Upper lobe of right lung (tissue), 1 donor: ENCODE measurements at places on chromosomes 16 and 17. TPM values are rescaled to one million over a fixed set of nuclear protein-coding genes. Genes with fewer than 3 reads are reported as not detected.

GRCh38 chr16:20871258-20871657, 28.9 kb downstream of the DCUN1D3 start:
- H3K4me3 ChIP-seq: no peak overlapping the region
- peak overlapping the region; percentile 51 for H3K27ac ChIP-seq
- no peak for DNase-seq
- no peaks in the 10 kb centered on the region for H3K36me3 ChIP-seq

DNA sequence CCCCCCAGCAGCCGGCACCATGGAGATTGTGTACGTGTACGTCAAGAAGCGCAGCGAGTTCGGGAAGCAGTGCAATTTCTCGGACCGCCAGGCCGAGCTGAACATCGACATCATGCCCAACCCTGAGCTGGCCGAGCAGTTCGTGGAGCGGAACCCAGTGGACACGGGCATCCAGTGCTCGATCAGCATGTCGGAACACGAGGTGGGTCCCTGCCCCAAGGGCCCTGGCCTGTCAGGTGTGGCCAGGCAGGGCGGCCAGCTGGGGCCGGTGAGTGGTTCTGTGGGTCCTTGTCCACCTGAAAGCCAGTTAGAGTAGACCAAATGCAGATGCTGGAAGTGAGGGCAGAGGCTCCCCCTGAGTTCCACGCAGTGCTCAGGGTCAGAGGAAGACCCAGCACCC, 7.8 kb downstream of the DNAI2 start:
- DNase-seq: no peak
- H3K27ac ChIP-seq: no peak overlapping the region
- no peak overlapping the region for H3K4me3 ChIP-seq

DNA sequence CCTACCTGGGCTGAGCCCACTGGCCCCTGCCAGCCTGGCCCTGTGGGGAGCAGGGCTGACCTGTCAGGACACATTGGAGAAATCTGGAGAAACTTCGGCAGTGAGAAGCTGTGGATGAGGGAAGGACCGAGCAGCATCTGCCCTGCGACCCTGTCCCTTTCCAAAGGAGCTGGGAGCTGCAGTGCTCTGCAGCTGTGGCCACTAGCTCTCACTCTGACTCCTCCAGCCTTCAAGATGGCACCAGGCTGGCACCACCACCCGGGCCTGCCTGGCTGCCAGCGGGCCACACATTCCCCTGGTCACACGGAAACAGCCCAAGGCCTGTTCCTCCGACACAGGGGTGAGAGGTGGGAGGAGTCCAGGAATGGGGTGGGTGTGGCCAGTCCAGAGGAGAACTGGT, 30.1 kb downstream of the CD300LG start:
- H3K27ac ChIP-seq: no peak overlapping the region
- no peak overlapping the region for H3K4me3 ChIP-seq

DNA sequence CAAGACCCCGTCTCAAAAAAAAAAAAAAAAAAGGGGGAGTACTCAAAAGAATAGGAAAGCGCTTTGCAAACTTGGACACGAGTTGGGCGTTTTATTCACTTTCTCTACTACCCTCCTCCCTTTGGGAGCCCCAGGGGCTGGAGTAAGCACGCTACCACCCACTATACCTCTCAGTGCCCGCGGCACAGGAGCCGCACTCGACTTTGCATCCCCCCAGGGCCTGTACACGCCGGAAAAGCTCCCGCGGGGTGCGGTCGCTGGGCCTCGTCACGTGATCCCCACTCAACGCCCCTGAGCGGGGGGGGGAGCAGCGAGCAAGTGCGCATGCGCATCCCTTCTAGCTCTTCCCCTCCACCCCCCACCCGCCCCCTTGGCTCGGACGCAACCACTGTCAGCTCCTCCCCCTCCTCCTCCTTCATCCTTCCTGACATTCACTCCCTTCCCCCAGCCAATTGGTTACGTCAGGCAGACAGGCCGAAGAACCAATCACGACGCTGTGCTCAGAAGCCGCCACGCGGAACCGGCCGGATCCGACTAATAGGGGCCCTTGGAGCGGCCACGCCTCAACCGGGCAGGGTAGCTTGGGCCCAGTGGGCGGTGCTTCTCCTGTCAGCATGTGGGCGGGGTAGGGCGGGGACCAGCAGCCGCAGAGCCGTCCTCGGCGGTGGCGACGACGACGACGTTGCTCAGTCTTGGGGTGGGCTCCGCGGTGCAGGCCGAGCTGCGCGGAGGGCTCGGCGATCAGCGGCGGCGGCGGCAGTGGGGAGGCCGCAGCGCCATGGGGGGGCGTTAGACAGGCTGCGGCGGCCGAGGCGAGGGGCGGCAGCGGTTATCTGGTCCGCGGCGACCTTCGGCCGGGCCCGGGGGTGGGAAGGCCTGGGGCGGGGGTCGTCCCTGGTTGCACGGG, at the start of gene HAPSTR1:
Gene HAPSTR1, plus strand, starts transcription at position 685 of the 907 bp plus-strand sequence. CDS start 401 bp downstream, outside the sequence.
- peak within 1 kb of the TSS; percentile 89 for H3K4me3 ChIP-seq
- DNase-seq: peak; percentile 100
- no peaks in the 10 kb centered on the region for H3K27me3 ChIP-seq

- no peaks in the 10 kb centered on the region for H3K36me3 ChIP-seq
- no peaks in the 10 kb centered on the region for H3K4me1 ChIP-seq
- no peaks in the 10 kb centered on the region for H3K27me3 ChIP-seq
- H3K4me3 ChIP-seq: no peak overlapping the region
- no peak overlapping the region for H3K27ac ChIP-seq
- DNase-seq: no peak
Measured at GRCh38 chr17:72789711-72790110, 302.8 kb downstream of the SLC39A11 start.

The CMTM2 gene
- 3.1 TPM for total RNA-seq
